ENCODE measurements at places on chromosomes 3 and 15. TPM values are rescaled to one million over a fixed set of nuclear protein-coding genes. Genes with fewer than 3 reads are reported as not detected.

GRCh38 chr3:17158941-17159682 lies 274.4 kb downstream of the PLCL2 start:
- H3K4me3 ChIP-seq: no peak overlapping the region
- no peak for DNase-seq
- H3K4me1 ChIP-seq: peaks cover 3% of the 10 kb centered on the region
- H3K27ac ChIP-seq: no peak overlapping the region
- no peaks in the 10 kb centered on the region for H3K27me3 ChIP-seq

- no peak for DNase-seq
- no peak overlapping the region for H3K27ac ChIP-seq
- H3K36me3 ChIP-seq: no peaks in the 10 kb centered on the region
- H3K4me1 ChIP-seq: no peaks in the 10 kb centered on the region
- H3K4me3 ChIP-seq: no peak overlapping the region
- no peaks in the 10 kb centered on the region for H3K27me3 ChIP-seq
These were observed 11.0 kb upstream of the ARL14 start for GRCh38 chr3:160665784-160666526.

- H3K36me3 ChIP-seq: no peaks in the 10 kb centered on the region
- DNase-seq: no peak
- H3K4me3 ChIP-seq: no peak overlapping the region
- H3K4me1 ChIP-seq: peaks cover 6% of the 10 kb centered on the region
- H3K27me3 ChIP-seq: no peaks in the 10 kb centered on the region
These were observed 21.8 kb upstream of the RBP1 start for GRCh38 chr3:139561255-139561817.

DNA sequence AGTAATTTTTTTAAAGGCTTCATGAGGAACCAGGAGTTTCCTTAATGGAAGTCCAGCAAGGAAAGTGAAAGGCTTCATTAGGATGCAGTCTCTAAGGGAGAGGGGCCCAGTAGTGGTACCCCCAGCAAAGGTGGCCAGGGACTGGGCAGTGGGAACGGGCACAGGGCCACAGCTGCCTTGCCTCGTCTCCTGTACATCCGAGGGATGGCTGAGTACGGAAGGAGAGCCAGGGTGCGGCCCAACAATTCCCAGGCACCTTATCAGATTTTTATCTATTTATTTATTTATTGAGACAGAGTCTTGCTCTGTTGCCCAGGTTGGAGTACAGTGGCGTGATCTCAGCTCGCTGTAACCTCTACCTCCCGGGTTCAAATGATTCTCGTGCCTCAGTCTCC lies 14.5 kb downstream of the SEMA3G start:
- peaks cover 20% of the 10 kb centered on the region for H3K4me1 ChIP-seq
- H3K27me3 ChIP-seq: no peaks in the 10 kb centered on the region
- no peak overlapping the region for H3K4me3 ChIP-seq
- no peak overlapping the region for H3K27ac ChIP-seq
- H3K36me3 ChIP-seq: no peaks in the 10 kb centered on the region
- no peak for DNase-seq

Gene NR1I2
- total RNA-seq: 0.47 TPM

Gene SLC26A6
- total RNA-seq: 32.9 TPM

Measured in testis (tissue), 5 donors.